ENCODE measurements at places on chromosomes 13 and 19.

DNA sequence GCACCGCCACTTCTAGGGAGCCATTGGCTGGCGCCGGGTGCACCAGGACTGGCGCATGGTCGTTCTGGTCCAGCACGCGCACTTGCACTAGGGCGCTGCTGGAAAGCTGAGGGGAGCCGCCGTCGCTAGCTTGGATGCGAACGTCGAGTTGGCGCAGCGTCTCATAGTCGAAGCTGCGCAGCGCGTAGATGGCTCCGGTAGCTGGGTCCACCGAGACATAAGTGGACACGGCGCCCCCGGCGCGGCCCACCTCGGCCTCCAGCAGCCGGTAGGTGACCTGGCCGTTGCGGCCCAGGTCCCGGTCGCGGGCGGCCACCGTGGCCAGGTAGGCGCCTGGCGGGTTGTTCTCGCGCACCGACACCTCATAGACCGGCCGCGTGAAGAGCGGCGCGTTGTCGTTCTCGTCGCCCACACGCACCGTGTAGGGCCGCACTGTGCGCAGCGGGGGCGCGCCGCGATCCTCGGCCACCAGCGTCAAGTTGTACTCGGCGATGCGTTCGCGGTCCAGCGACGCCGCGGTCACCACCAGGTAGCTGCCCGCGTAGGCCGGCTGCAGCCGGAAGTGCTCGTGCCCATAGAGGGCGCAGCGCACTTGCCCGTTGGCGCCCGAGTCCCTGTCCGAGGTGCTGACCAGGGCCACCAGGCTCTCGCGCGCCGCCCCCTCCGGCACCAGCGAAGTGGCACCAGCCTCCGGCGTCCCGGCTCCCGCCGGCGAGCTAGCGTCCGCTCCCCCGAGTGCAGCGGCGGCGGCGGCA, 1.7 kb downstream of the PCDH8 start:
- no peak for DNase-seq

- no peak for DNase-seq
These were observed 10.8 kb upstream of the MBNL2 start for GRCh38 chr13:97211300-97211699.

- no peak for DNase-seq
These were observed 533.1 kb downstream of the KLF5 start for GRCh38 chr13:73591861-73592260.

GRCh38 chr13:94331281-94331680, 148.2 kb downstream of the DCT start:
- DNase-seq, result no peak

DNA sequence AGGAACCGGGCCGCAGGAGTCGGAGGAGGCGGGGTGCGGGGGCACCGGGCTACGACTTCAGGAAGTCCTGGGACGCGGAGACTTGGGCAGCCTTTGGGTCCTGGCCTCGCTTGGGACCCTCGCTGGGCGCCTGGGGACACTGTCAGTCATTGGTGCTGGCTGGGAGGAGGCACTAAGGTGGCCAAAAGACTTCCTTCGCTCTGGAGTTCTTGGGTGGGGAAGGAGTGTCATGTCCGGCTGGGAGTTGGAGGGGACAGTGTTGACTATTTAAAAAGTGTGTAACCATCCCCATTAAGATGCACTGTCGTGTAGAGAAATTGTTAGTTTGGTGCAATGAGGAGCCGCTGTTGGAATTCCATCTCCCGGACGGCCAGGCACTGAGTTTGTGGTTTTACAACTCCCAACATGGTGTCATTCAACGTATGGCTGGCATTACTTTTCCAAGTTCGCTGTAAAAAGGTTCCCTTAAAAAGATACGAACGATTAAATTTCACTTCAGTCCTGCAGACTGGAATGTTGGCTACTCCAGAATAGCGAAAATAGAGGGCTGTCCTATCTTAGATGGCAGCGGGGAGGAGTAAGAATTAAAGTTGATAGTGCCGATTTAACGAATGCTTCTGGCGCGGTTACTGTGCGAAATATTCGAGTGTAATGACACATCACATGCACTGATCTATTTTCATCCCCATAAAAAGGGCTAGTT, 776 bp downstream of the DNAJC3 start:
- peak; percentile 24 for DNase-seq

DNA sequence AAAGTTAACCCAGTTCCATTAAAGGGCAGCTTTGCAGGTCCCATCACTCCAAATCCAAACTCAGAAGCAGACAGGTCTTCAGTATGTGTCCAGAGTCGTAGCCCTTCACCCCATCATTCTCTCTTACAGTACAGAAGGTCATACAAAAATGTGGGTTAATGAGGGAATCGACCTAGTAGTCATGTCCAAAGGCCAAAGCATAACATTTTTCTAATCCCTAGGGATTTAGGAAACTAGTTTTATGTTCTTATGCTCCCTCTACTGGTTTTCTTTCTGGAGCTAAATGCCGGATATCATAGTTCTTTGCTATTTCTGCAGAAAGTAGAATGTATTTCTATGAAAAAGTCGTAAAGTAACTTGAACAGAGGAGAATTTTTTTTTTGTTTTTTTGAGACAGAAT, 72.2 kb downstream of the DHRS12 start:
- peak; percentile 44 for DNase-seq

DNA sequence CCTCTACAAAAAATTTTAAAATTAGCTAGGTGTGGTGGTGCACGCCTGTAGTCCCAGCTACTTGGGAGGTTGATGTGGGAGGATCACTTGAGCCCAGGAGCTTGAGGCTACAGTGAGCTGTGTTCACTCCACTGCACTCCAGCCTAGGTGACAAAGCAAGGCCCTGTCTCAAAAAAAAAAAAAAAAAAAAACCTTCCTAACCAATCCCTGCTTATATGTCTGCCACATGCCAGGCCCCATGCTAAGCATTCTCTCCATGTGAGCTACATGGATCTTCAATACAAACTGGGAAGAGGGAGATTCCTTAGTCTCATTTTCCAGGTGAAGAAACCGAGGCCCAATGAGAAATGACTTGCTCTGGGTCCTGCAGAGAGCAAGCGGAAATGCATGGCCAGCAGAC, 2.3 kb upstream of the OVOL3 start:
- DNase-seq, result no peak

DNA sequence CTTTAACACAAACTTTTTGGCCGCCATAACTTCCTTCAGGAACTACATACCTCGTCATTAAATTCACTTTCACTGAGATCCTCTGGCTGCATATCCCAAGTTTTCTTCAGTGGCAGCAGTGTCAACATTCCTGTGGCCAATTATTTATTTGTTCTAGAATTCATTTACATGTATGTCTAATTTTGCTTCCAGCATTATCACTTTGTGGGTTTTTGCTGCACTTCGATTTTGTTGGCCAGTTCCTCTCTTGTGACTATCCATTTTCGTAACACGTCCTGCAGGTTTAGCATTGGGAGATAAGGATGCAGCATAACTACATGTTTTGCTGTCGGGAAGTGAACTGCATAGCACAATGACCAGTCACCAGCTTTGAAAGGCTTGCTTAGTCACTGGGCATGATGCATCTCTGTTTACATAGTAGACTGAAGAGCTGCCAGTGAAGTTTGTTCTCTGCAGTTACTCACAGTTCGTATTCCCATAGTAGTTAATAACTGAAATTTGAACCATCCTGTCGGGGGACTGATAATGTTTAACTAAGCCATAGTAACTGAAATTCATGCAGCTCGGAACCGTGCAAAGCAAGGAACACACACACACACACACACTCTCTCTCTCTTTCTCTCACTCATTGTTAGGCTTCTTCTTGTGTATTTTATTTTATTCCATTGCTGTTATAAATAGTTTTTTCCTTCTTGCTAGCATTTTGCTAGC, 28.3 kb downstream of the ZNF507 start:
- no peak for DNase-seq

DNA sequence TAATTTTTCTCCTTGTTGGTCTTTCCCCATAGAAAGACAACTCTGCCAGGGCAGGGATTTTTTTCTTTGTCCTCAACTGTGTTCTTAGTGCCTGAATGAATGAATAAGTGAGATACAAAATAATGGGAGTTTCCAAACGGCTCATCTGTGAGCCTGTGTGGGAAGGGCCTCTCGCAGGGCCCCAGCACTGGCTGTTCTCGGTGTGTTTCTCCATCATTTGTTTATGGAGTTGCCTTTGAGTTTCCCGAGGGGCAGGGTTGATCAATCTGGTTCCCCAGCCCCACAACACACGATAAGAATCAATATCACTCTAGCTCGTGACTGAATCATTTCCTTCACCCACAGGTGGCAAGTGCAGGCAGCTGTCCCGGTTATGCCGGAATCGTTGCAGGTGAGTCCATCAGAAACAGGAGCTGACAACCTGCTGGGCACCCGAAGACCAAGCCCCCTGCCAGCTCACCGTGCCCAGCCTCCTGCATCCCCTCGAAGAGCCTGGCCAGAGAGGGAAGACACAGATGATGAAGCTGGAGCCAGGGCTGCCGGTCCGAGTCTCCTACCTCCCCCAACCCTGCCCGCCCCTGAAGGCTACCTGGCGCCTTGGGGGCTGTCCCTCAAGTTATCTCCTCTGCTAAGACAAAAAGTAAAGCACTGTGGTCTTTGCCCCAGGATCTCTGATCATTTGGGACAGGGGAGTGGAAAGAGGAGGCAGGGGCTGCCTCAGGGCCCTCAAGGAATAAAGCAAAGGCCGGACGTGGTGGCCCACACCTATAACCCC, 14.9 kb downstream of the FXYD5 start:
- no peak for DNase-seq

DNA sequence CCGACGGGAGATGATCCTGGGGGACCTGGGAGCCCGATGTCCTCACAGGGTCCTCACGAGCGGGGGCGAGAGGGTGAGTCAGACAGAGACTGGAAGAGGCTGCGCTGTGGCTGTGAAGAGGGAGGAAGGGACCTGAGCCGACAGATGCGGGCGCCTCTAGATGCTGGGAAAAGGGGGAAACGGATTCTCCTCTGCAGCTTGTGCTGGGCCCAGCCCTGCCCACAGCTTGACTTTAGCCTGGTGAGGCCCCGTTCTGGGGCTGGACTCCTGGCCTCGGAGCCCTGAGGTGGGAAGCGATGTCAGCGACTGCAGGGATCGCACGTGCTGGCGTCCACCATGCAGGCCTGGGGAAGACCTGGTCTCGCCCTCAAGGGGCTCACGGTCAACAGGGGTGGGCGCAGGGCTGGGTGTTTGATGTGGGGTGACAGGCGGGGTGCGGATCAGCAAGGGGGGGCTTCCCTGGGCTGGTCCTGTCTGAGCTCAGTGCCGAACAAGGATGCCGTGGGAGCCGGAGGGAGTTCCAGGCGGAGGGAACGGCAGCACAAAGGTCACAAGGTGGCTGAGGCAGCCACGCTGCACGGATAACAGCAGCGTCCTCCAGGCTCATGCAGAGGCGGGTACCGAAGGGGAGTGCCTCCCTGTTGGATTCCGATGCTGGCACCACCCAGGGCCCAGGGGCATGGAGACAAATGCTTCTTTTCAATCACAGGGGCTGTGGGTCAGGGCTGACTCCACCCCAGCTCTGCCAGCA, 31.8 kb downstream of the PIP5K1C start:
- DNase-seq, result no peak

- DNase-seq, result no peak
These were observed 105.0 kb downstream of the RAB20 start for GRCh38 chr13:110456550-110456949.

GRCh38 chr13:113776231-113777125, 17.5 kb downstream of the TMEM255B start:
- no peak for DNase-seq
